ENCODE measurements at places on chromosomes 7 and 10. TPM values are rescaled to one million over a fixed set of nuclear protein-coding genes. Genes with fewer than 3 reads are reported as not detected.
A peak's percentile ranks its signal among the peaks of the same experiment; 100 is the strongest.

The SPACDR gene
- 1.4 TPM for polyA plus RNA-seq

The C10orf95 gene
- polyA plus RNA-seq: 4.2 TPM

The NEUROG3 gene
- polyA plus RNA-seq: 3.1 TPM

The AKR1C1 gene
- 12.0 TPM for polyA plus RNA-seq

The ITGB8 gene
- polyA plus RNA-seq: 26.8 TPM

The SH2D4B gene
- polyA plus RNA-seq: 0.01 TPM

The PNLIPRP3 gene
- not detected for polyA plus RNA-seq

The PRTFDC1 gene
- polyA plus RNA-seq: 34.3 TPM

The CYP2C18 gene
- 97.1 TPM for polyA plus RNA-seq

The NPSR1 gene
- 0.16 TPM for polyA plus RNA-seq

The MEOX2 gene
- polyA plus RNA-seq: 3.3 TPM

The PDZD7 gene
- polyA plus RNA-seq: 95.8 TPM

The ATP5F1C gene
- polyA plus RNA-seq: 318 TPM

The INA gene
- polyA plus RNA-seq: 16.9 TPM

The FAM13C gene
- polyA plus RNA-seq: 5.7 TPM

- H3K36me3 ChIP-seq: no peaks in the 10 kb centered on the region
- no peaks in the 10 kb centered on the region for H3K4me1 ChIP-seq
- no peaks in the 10 kb centered on the region for H3K27me3 ChIP-seq
- no peak overlapping the region for H3K4me3 ChIP-seq
- no peak overlapping the region for H3K27ac ChIP-seq
These were observed 38.9 kb downstream of the TMEM229A start for GRCh38 chr7:123993996-123994395.

GRCh38 chr7:44293561-44294324 is 31.7 kb downstream of the CAMK2B start:
- no peak overlapping the region for H3K27ac ChIP-seq
- no peaks in the 10 kb centered on the region for H3K4me1 ChIP-seq
- no peak for DNase-seq
- no peaks in the 10 kb centered on the region for H3K36me3 ChIP-seq

GRCh38 chr10:104563548-104563947 is 77.5 kb upstream of the SORCS3 start:
- no peaks in the 10 kb centered on the region for H3K4me1 ChIP-seq
- H3K36me3 ChIP-seq: no peaks in the 10 kb centered on the region
- DNase-seq: no peak
- H3K27ac ChIP-seq: no peak overlapping the region
- H3K4me3 ChIP-seq: no peak overlapping the region

DNA sequence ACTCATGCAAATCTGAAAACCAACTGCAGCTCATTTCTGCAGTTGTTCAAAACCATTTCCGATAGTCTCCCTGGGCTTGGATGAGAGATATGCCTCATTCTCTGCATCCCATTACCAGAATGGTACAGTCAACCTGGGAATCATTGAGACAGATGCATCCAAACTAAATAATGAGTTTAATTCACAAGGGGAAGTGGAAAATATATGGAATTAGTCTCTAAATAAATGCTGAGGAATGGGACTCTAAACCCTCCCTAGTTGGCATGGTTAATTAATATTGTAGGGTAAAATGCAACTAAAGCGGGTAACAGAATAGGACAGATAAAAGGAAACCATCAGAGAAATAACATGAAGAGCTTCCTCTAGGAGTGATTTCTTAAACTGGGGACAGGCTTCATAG is 118.9 kb downstream of the AMPH start:
- no peaks in the 10 kb centered on the region for H3K36me3 ChIP-seq
- no peaks in the 10 kb centered on the region for H3K4me1 ChIP-seq
- H3K27ac ChIP-seq: no peak overlapping the region

GRCh38 chr10:122191936-122192541 is 79.1 kb upstream of the BTBD16 start:
- H3K4me3 ChIP-seq: no peak overlapping the region
- no peaks in the 10 kb centered on the region for H3K27me3 ChIP-seq
- no peaks in the 10 kb centered on the region for H3K4me1 ChIP-seq
- no peak for DNase-seq
- H3K27ac ChIP-seq: no peak overlapping the region

DNA sequence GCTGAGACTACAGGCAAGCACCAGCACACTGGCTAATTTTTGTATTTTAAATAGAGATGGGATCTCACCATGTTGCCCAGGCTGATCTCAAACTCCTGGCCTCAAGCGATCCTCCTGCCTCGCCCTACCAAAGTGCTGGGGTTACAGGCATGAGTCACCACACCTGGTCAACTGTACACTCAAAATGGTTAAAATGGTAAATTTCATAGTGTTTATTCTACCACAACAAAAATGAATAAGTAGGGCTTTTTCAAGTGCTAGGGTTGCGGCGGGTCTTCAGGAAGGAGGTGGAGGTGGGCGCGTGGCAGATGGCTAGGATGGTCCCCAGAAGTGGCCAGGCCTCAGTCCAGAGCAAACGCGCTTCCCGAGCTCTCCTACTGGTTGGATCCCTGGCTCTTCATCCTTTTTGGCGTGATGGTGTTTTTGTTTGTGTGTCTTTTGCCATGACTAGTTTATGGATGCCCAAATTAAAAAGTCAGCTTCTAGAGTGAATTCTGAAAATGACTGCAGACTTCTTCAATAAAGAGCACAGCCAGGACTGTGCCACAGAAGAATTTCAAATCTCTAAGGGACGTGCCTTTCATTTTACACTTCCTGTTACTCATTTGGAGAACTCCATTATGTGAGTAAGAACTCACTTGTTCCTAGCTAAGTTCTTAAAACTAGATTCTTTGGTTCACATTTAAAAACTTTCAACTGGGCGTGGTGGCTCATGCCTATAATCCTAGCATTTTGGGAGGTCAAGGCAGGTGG is 73.9 kb downstream of the TMEM130 start:
- H3K27ac ChIP-seq: no peak overlapping the region
- no peaks in the 10 kb centered on the region for H3K36me3 ChIP-seq
- H3K4me1 ChIP-seq: no peaks in the 10 kb centered on the region
- DNase-seq: no peak
- H3K4me3 ChIP-seq: no peak overlapping the region

- no peaks in the 10 kb centered on the region for H3K36me3 ChIP-seq
- no peaks in the 10 kb centered on the region for H3K27me3 ChIP-seq
- DNase-seq: no peak
- H3K4me1 ChIP-seq: no peaks in the 10 kb centered on the region
These were observed 130.9 kb upstream of the ADAM12 start for GRCh38 chr10:126519185-126519584.

DNA sequence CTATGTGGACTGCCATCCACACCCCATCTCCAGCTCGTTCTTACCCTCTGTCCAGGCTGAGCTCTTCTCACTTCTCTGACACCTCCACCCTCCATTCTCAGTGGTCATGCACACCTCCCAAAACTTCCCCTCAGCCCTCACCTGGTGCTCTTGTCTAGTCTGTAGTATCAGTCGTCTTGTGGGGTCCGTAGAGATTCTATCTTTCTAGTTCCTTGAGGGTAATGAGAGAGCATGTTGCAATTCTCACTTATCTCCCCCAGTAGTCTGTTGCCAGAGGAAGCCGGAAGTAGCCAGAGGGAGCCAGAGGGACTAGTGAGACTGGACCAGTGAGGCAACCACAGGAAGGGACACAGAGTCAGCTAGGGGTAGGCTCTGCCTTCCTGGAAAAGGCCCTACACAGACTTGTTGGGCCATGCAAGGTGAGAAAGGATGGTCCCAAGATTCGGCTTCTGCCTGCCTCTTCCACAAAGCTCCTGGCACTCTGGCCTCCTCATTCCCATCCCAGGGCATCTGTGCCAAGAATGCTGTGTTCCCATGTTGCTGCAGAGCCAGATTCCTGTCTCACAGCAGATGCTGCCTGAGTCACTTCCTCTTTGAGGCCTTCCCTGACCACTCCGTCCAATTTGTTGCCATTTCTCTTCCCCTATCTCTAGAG is 50.6 kb upstream of the DUSP5 start:
- H3K4me1 ChIP-seq: no peaks in the 10 kb centered on the region
- H3K27ac ChIP-seq: no peak overlapping the region

GRCh38 chr7:18927134-18927533 is 190.3 kb downstream of the TWIST1 start:
- no peak overlapping the region for H3K4me3 ChIP-seq
- no peaks in the 10 kb centered on the region for H3K27me3 ChIP-seq
- no peak for DNase-seq

- H3K27ac ChIP-seq: peak overlapping the region; percentile 78
- no peak for DNase-seq
- H3K4me1 ChIP-seq: peaks cover 15% of the 10 kb centered on the region
These were observed 878 bp downstream of the GLRX3 start for GRCh38 chr10:130137090-130137448.

- H3K4me3 ChIP-seq: peak overlapping the region; percentile 73
- H3K27me3 ChIP-seq: peaks cover 21% of the 10 kb centered on the region
- peaks cover 9% of the 10 kb centered on the region for H3K4me1 ChIP-seq
- no peaks in the 10 kb centered on the region for H3K36me3 ChIP-seq
- DNase-seq: no peak
- peak overlapping the region; percentile 57 for H3K27ac ChIP-seq
These were observed 620 bp upstream of the IMPDH1 start for GRCh38 chr7:128410451-128410753.

DNA sequence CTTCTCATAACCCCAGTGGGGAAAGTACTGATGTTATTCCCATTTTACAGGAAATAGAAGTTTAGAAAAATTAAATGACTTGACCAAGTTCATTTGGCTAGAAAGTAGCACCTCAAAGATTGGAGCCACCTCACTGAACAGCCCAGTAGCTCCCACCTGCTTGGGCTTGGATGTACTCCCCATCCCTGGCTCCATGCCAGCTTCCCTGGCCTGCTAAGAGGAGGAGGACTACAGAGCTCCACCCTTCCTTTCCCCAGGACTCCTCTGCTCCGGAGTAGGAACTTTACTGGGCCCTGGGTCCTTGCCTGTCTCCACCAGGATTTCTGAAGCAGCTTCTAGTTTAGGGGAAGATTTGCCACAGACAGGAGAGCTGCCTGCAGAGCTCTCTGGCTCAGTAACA is 3.1 kb downstream of the HPS6 start:
- peaks cover 18% of the 10 kb centered on the region for H3K4me1 ChIP-seq
- no peak overlapping the region for H3K27ac ChIP-seq
- no peak overlapping the region for H3K4me3 ChIP-seq

GRCh38 chr10:133318494-133319127 is 9.9 kb downstream of the ZNF511 start:
- H3K27ac ChIP-seq: no peak overlapping the region
- H3K36me3 ChIP-seq: no peaks in the 10 kb centered on the region
- H3K4me3 ChIP-seq: peak overlapping the region; percentile 9
- H3K4me1 ChIP-seq: peaks cover 3% of the 10 kb centered on the region

- no peak overlapping the region for H3K27ac ChIP-seq
- no peaks in the 10 kb centered on the region for H3K36me3 ChIP-seq
- no peak overlapping the region for H3K4me3 ChIP-seq
- H3K27me3 ChIP-seq: no peaks in the 10 kb centered on the region
These were observed 157.0 kb downstream of the BMPER start for GRCh38 chr7:34062341-34062740.

DNA sequence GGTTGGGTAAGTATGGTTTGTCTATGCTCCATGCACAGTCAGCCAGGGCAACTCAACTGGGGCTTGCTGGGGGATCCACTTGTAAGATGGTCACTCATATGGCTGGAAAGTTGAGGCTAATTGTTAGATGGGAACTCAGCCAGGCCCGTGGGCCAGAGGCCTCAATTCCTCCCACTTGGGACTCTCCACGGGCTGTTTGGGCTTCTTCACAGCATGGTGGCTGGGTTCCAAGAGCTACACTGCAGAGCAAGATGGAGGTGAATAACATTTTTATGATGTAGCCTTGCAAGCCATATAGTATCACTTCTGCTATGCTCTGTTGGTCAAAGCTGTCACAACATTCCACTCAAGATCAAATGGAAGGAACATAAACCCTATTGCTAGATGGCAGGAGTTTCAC is 39.2 kb downstream of the ELMO1 start:
- no peaks in the 10 kb centered on the region for H3K27me3 ChIP-seq
- no peaks in the 10 kb centered on the region for H3K36me3 ChIP-seq
- DNase-seq: no peak
- no peak overlapping the region for H3K4me3 ChIP-seq
- no peak overlapping the region for H3K27ac ChIP-seq

GRCh38 chr7:92336662-92337340 is 91.0 kb downstream of the ANKIB1 start:
- H3K4me3 ChIP-seq: no peak overlapping the region
- H3K36me3 ChIP-seq: no peaks in the 10 kb centered on the region
- no peak for DNase-seq

DNA sequence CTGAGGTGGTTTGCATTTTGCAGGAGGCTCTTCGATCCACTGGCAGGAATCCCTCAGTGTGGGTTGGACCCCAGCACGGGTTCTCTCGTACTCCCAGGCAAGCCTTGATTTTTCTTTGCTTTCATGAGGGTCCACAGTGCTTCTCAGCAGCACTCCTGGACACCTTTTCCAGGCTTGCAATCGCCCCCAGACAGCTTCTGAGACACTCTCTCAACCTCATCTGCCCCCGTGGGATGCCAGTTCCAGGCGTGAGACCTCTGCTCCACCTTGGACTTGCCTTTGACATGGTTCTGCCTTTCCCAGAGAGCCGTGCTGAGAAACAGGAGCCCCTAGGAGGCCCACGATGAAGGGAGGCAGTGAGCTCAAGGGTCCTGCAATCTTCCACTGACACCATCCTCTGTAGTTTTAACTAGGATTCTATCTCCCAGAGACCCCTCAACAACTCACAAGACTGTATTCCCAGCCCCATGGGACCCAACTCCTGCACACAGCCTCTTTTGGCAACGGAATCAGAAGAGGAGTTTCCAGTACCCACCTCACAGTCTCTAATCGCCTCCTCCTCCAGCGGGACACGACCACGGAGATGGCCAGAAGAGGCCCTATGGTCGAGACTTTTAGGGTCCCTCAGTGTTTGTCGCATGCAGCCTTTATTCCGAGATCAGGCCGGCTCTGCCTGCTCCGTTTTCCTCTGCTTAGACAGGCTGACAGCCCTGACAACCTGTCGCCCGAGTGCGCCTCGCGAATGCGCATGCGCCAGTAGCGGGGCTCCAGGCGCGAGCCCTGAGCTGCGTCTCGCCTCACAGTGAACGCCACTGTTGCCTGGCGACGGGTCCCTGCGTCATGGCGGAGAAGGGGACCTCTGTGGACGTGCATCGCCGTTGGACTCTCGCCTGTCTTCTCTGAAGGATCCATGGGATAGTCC is 26.0 kb upstream of the ZNF273 start:
- no peak overlapping the region for H3K4me3 ChIP-seq
- no peaks in the 10 kb centered on the region for H3K4me1 ChIP-seq
- H3K27me3 ChIP-seq: peaks cover 9% of the 10 kb centered on the region
- no peak for DNase-seq
- no peaks in the 10 kb centered on the region for H3K36me3 ChIP-seq
- no peak overlapping the region for H3K27ac ChIP-seq

DNA sequence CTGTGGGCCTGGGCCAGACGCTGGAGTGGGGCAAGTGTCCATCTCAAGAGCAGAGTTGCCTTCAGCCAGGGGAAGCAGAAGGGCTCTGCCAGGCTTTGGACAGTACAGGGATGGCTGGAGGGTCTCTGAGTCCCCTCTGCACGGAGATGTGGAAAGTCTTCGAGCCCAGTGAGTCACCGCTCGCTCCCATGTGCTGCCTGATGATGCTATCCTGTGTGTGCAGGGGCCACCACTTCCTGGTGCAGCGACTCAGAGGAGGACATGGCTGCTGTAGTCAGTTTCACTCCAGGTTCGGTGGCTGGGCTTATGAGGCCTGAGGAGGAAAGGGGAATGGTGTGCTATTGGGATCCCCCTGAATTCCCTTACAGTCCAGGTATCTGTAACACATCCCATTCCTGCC is 6.0 kb downstream of the ADCYAP1R1 start:
- H3K27me3 ChIP-seq: peaks cover 38% of the 10 kb centered on the region
- H3K4me1 ChIP-seq: no peaks in the 10 kb centered on the region
- no peaks in the 10 kb centered on the region for H3K36me3 ChIP-seq
- no peak overlapping the region for H3K4me3 ChIP-seq
- DNase-seq: no peak
- H3K27ac ChIP-seq: no peak overlapping the region
